HEK293T (cell line): ENCODE measurements at places on chromosomes 11 and 22.
A peak's percentile ranks its signal among the peaks of the same experiment; 100 is the strongest.

- DNase-seq: peak; percentile 81
Observed at GRCh38 chr22:29907753-29908515, 25.0 kb downstream of the MTMR3 start.

DNA sequence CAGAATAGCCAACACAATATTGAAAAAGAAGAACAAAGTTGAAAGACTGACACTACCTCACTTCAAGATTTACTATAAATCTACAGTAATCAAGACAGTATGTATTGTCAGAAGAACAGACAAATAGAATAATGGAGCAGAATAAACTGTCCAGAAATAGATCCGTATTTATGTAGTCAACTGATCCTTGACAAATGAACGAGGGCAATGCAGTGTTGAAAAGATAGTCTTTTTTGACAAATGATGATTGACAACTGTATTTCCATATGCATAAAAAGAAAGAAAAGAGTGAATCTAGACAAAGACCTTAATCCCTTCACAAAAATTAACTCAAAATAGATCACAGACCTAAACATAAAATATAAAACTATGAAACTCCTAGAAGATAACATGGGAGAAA lies 767.1 kb downstream of the KCNA4 start:
- no peak for DNase-seq

- DNase-seq: no peak
Observed at GRCh38 chr11:13781153-13781552, 112.7 kb downstream of the FAR1 start.

GRCh38 chr11:71322192-71322735 lies 69.9 kb upstream of the SHANK2 start:
- no peak for DNase-seq

GRCh38 chr11:122741613-122742300 lies 86.2 kb downstream of the UBASH3B start:
- DNase-seq: no peak

GRCh38 chr22:27507935-27508526 lies 293.5 kb downstream of the MN1 start:
- no peak for DNase-seq

GRCh38 chr11:116126562-116126961 lies 622.3 kb upstream of the CADM1 start:
- no peak for DNase-seq

- DNase-seq: no peak
Observed at GRCh38 chr22:46609724-46610201, 10.4 kb upstream of the GRAMD4 start.

- DNase-seq: no peak
Observed at GRCh38 chr11:71935338-71935925, 6.6 kb downstream of the RNF121 start.

GRCh38 chr11:65646288-65646957 lies 8.5 kb downstream of the SIPA1 start:
- DNase-seq: no peak

- peak; percentile 87 for DNase-seq
Observed at GRCh38 chr11:727859-728748, 19.2 kb upstream of the TALDO1 start.

GRCh38 chr22:44248926-44249325 lies 63.8 kb downstream of the SHISAL1 start:
- DNase-seq: no peak

- DNase-seq: peak; percentile 17
Observed at GRCh38 chr11:79060081-79060953, 380.5 kb downstream of the TENM4 start.

- DNase-seq: no peak
Observed at GRCh38 chr11:119436711-119437110, 13.7 kb upstream of the THY1 start.

DNA sequence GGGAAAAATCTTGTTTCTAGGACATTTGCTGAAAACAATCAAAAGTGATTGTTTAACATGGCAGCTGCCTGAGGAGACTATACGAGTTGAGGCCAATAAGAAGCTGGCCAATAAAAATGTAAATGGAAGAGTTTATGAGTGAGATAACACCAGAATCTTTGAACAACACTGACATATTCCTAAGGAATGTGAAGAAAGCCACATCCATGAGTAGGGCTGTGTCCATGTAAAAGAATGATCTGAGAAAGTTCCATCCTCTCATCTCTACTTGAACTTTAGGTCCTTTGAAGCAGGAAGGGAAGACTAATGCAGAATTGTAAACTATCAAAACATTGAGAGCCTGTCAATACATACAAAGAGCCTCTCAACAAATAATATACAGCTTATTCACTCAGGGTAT lies 6.9 kb upstream of the CHORDC1 start:
- DNase-seq: no peak

GRCh38 chr22:18136563-18137320 lies 13.2 kb upstream of the USP18 start:
- no peak for DNase-seq

DNA sequence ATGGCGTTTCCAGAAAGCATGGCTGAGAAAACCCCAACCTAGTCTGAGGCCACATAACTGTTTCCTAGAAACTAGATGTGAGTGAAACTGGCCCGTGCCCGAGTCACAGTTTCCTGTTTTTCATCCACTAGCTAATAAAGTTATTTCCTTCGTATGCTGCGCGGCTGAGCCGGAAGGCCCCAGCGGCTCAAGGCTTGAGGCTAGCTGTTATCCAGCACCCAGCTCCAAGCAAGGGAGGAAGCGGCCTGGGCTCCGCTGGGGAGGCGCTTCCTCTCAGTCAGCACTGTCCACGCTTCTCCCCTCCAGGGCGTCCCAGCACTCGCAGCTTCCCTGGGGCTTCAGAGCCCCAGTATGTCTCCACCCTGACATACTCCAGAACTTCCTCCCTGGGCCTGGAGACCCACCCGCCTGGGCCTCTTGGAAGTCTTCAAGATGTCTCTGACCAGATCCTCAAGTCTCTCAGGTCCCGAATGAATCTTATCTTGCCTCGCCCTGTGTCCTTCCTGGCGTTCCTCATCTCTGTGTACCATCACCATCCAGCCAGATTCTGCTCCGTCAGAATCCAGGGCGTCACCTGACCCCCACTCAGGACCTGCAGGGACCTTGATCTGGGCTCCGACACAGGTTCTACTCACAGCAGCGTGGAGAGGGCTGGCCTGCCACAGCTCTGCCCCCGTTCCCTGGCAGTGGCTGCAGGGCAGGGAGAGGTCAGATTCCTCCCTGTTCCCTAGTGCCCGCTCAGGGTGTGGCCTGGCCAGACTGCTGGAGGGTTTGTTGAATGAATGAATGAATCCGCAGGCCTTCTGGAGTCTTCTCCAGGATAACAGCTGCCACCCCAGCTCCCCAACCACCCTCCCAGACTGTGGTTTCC lies 81.9 kb downstream of the LRRC32 start:
- DNase-seq: no peak

- no peak for DNase-seq
Observed at GRCh38 chr11:101584129-101584515, 315 bp upstream of the TRPC6 start.

DNA sequence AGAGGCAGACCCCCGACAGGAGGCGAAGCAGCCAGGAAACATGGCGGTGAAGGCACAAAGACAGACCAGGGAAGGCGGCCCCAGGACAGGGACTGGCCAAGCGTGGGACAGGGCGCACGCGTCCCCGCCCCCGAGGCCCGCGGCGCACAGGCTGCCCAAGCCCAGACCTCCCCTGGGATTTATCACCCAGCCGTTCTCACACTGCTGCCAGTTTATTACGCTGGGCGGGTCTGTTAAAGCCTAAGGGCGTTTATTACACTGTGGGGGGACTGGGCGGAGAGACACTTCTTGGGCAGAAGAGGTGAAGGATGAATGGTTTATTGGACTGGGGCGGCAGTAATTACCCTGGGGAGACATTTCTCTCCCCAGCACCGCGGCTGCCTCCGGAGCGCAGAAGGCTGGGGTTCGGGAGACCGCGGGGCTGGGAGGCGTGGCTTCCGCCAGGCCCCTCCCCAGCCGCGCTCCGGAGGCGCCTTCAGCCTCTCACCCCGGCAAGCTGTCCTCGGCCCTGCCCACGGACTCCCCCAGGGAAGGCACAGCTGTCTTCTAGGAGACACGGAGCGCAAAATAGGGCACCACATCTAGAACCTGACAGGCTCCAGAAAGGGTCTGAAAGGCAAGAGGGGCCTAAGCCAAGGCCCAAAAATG lies 47.1 kb downstream of the SLC22A12 start:
- no peak for DNase-seq

DNA sequence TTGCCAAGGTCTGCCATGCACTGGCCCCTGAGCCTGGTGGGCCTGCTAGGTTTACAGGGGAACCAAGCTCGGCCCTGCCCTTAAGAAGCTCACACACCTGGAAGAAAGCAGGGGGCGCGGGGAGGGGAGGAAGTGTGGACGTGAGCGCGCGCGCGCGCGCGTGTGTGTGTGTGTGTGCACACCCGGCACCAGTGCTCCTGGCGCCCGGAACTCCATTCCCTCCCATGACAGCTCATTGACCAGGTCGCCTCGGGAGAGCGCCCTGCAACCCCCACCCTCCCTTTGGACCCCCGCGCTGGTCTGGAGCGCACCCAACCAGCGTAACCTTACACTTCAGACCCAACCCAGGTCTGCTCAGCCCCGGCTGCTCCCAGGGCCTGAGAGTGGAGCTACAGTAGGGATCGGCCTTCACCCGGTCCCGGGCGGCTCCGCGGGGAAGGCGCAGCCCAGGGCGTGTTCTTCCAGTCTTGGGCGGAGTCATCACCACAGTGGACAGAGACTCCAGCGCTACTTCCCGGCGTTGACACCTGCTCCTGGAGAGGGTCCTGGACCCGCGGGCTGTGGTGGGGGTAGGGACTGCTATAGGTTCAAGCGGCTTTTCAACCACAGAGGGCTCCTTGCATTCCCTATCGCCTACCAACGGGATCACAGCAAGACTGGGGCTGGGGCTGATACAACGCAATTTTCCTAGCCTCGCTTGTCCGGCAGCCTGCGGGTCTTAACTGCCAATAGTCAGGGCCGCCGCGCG lies 1.5 kb downstream of the GALNT18 start:
- DNase-seq: peak; percentile 48

GRCh38 chr11:119816660-119817059 lies 87.7 kb upstream of the NECTIN1 start:
- no peak for DNase-seq

GRCh38 chr11:92628401-92629292 lies 340.8 kb upstream of the MTNR1B start:
- DNase-seq: no peak

- no peak for DNase-seq
Observed at GRCh38 chr11:29616611-29617010, 400.2 kb downstream of the KCNA4 start.
